Pancreas (tissue), 10 donors: ENCODE measurements at places on chromosomes 1 and 21.
A peak's percentile ranks its signal among the peaks of the same experiment; 100 is the strongest.

DNA sequence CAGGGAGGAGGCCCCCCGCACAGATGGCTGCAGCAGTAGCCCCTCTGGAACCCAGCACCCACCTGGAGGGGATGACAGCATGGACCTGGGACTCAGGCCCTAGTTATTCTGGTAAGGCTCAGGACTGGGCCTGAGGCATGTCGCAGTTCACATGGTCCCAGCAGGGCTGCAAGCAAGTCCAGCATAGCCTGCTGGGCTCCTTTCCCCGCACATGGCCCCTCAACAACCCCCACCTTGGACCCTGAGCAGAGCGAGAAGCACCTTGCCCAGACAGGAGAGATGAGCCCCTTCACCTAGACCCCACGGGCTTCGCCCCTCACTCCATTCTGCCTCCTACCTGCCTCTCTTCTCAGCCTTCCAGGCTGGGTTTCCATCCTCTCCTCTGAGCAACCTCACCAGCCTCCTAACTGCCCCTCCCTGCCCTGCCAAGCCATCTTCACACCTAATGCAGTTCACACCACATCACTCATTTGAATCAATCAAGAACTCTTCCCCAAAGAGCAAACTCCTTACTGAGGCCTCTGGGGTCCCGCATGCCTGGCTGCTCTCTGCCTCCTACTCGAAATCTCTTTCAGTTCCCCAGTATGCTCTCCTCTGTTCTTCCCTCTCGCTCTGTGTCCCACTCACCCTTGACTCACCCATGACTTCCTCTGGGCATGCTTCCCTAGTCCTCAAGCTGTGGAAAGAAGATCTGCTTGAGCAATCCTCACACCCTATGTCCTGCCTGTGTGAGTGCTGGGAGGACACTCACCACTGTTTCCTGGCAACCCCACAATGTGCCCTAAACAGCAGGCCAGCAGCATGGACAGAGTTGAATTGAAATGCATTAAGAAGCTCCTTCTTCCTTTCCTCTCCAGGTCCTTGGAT is 9.4 kb upstream of the THEMIS2 start:
- peak; percentile 65 for DNase-seq

GRCh38 chr21:42467140-42467983 is 28.7 kb downstream of the RSPH1 start:
- no peak for DNase-seq

- DNase-seq = peak; percentile 85
These were observed 684 bp downstream of the SLC2A1 start for GRCh38 chr1:42957880-42958487.

- no peak for DNase-seq
These were observed 35.9 kb downstream of the LYPLAL1 start for GRCh38 chr1:219209578-219209977.

DNA sequence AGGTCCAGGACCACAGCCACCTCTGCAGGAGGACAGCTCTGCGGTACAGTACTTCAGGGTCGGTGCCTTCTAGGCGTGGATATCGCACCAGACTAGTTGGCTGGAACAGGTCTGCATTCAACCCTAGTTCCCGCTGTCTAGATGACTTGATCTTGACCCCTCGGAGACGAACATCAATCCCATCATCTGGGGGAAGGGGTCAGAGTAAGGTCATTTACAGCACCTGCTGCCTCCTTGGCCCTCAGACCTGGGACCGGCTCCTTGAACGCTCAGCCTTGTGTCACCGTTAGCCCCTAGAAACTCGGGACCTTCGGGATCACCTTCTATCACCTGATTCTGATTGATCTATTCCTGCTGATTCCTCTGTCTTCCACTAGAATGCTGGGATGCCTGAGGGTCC is 2.6 kb downstream of the HECTD3 start:
- DNase-seq = no peak

DNA sequence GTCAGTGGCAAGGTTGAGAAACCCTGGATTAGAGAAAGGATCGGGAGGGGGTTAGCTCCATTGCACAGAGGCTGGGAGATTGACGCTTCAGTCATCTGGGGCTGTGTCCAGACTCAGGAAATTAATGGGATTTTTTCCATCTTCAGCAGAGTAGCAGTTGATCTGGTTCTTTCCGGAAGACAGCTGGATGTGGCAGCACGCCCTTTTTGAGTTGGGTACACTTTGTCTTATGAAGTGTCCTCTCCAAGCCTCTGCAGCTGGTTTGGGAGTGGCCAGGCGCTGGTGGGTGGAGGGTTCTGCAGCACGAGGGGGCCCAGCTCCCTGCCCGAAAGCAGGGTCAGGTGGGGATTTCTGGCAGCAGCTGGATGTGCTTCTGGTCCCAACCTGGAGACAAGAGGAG is 95.1 kb downstream of the TAS1R2 start:
- DNase-seq = no peak

- DNase-seq = peak; percentile 95
These were observed 6.2 kb upstream of the ANKRD35 start for GRCh38 chr1:145891587-145892485.

DNA sequence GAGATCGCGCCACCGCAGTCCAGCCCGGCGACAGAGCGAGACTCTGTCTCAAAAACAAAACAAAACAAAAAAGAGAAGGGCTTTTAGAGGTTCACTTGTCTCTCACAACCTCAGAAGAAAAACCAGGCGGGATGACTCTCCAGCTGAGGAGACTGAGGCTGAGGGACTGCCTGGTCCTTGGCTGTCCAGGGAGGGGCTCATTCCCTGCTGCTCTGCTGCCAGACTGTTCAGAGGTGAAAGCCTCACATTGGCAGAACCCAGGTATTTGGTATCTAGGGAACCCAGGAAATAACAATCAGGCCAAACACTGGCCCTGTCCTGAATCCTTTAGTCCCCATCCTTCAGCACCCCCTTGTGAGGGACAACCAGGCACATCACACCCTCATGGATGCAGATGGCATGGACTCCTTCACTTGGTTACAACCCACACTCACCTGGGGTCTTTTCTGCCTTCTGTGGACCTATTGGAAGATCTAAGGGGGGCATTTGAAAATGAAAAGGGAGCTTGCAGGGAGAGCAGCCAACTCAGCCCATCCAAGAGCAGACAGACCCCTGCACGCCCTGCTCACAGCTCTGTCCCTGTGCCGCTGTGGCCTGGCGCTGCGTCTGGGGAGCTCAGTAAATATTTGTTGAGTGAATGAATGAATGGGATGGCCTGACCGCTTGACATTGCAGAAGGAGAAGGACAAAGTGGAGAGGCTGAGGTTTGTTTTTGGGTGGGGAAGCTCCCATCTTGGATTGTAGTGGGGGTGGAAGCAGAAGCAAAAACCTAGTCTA is 33.4 kb downstream of the CD247 start:
- no peak for DNase-seq

GRCh38 chr1:63122079-63122478 is 200.3 kb upstream of the FOXD3 start:
- no peak for DNase-seq

DNA sequence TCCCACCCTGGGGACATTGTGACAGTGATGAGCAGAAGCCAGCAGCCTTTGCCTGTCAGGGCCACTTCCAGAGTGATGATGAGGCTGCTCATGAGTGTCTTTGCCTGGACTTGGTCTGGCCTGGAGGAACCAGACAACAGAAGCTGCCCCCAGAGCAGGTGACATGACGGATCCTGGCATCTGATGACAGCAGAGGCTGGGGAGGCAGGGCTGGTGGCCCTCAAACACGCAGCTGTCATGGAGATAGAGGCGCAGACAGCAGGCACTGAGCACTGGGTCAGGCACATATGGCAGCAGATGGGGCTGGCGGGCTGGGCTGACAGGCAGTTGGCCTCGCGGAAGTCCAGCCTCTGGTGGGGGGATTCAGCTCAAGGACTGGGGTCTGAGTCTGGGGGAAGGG is 66.4 kb upstream of the STUM start:
- DNase-seq = no peak

- DNase-seq = no peak
These were observed 68.9 kb downstream of the SLC5A9 start for GRCh38 chr1:48291421-48291820.
